Hepatocyte (in vitro differentiated cells): ENCODE measurements at places on chromosomes 1 and 21.

GRCh38 chr1:6911974-6912373 lies 126.7 kb downstream of the CAMTA1 start:
- no peak overlapping the region for H3K4me3 ChIP-seq
- H3K27ac ChIP-seq = no peak overlapping the region
- no peaks in the 10 kb centered on the region for H3K4me1 ChIP-seq

- H3K4me1 ChIP-seq = no peaks in the 10 kb centered on the region
- no peak for DNase-seq
- H3K4me3 ChIP-seq = no peak overlapping the region
Measured at GRCh38 chr1:160375788-160376524, 9.1 kb downstream of the NHLH1 start.

DNA sequence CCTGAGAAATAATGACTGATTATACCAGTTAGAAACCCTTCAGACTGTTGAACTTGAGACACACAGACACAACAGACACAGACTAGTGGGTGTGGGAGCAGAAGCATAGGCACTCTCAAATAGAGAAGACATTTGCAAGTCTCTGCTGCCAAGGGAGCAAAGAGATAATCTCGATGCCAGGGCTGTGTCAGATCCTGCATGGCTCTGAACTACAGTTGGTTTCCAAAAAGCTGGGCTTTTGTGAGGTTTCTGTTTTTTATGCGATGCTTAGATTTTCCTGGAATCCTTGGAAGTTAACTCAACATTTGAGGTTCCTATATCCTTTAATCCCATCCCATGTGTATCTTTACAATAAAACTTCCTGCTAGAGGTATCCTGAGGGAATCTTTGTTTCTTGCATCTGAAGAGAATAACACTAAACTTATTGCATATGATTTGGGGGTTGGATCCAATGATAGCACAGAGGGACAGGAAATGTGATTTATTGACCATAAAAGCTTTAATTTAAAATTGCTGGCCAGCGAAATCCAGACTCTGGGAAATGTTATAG lies 236.4 kb downstream of the SPATA17 start:
- H3K4me3 ChIP-seq = no peak overlapping the region
- DNase-seq = no peak
- no peaks in the 10 kb centered on the region for H3K36me3 ChIP-seq
- no peaks in the 10 kb centered on the region for H3K27me3 ChIP-seq

DNA sequence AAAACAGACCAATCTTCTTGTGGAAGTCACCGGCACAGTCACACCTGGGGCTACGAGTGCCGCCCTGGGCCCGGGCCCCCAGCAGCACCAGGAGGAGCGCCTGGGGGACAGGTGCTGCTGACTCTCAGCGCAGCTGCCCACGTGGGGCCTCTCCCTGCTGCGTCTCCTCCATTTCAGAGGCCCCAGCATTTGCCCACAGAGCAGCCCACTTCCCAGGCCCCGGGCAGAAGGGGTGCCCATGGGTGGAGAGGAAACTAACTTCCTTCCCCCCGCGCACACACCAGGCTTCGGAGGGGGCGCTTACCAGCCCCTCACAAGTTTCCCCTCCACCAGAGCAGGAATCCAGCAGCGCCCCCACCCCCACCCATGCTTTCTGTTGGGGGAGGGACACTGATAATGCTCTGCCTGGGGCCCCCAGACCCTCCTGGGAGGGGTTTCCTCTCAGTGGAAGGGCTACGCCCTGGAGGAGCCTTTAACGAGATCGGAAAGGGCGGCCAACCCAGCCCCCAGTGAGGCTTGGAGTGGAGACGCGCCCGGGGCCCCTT lies 440 bp downstream of the TNFRSF25 start:
- H3K4me1 ChIP-seq = no peaks in the 10 kb centered on the region
- no peak overlapping the region for H3K4me3 ChIP-seq
- H3K36me3 ChIP-seq = no peaks in the 10 kb centered on the region
- no peak for DNase-seq

DNA sequence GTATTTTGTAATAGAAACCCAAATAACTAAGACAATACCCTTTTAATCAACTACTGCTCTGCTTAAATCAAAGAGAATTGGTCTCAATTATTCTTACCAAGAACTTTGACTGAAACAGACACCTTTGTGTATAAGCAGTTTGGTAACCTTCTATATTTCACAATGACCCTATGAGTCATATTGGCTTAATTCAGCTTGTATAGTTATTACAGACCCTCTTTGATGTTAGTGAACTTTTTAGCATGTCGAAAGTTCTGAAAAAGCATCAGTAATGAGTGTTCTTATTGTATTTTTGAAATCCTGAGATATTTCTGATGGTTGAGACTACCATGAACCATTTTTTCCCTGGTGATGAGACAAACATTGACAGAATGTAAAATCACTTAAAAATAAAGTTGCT lies 43.3 kb upstream of the RABGAP1L start:
- no peak overlapping the region for H3K4me3 ChIP-seq
- no peaks in the 10 kb centered on the region for H3K36me3 ChIP-seq
- no peak overlapping the region for H3K27ac ChIP-seq
- H3K27me3 ChIP-seq = no peaks in the 10 kb centered on the region

DNA sequence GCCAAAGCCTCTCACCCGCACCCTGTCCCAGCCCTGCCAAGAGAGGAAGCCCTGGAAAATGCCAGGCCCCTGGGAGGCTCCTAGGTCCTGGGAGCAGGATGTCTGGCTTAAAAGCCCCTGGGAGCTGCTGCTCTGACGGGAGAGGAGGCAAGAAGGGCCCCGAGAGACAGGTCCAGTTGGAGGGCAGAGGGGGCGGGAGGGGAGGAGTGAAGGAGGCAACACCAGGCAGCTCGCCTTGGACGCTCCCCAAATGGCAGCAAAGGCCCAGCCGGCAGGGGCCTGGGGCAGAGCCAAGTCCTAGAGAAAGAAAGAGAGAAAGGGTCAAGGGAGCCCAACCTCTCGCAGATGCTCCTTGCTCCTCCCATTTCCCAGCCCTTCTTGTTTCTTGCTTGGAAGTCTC lies 6.8 kb downstream of the ETV3L start:
- H3K27me3 ChIP-seq = no peaks in the 10 kb centered on the region
- H3K27ac ChIP-seq = no peak overlapping the region
- no peak for DNase-seq
- no peaks in the 10 kb centered on the region for H3K36me3 ChIP-seq
- no peak overlapping the region for H3K4me3 ChIP-seq

GRCh38 chr1:81308191-81308590 lies 492.5 kb upstream of the ADGRL2 start:
- no peaks in the 10 kb centered on the region for H3K27me3 ChIP-seq

DNA sequence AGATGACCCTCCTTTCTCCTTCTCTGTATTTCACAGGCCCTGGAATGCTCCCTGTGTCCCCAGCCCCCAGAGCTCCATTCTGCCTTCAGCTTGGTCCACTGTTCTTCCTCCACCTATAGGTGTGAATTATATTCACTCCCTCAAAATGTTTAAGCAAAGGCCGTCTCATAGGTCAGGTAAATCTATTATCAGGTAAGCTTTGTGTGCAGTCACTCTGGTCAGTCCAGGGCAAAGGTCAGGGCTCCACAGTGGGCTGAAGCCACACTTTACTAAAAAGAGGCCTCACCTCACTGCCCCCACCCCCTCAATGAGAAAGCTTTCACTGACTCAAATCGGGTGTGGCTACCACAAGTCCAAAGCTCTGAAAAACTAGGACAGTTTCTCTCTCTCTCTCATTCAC lies 65.9 kb downstream of the DNTTIP2 start:
- H3K27ac ChIP-seq = no peak overlapping the region
- H3K4me3 ChIP-seq = no peak overlapping the region
- H3K36me3 ChIP-seq = no peaks in the 10 kb centered on the region
- H3K4me1 ChIP-seq = peaks cover 26% of the 10 kb centered on the region

GRCh38 chr1:64039390-64039926 lies 164.0 kb upstream of the UBE2U start:
- peak; percentile 77 for DNase-seq
- H3K27ac ChIP-seq = peak overlapping the region; percentile 87

- H3K4me3 ChIP-seq = no peak overlapping the region
- no peaks in the 10 kb centered on the region for H3K36me3 ChIP-seq
- no peaks in the 10 kb centered on the region for H3K27me3 ChIP-seq
Measured at GRCh38 chr1:243313635-243314536, 58.0 kb downstream of the SDCCAG8 start.

- no peaks in the 10 kb centered on the region for H3K36me3 ChIP-seq
- H3K27me3 ChIP-seq = no peaks in the 10 kb centered on the region
- H3K4me1 ChIP-seq = peaks cover 5% of the 10 kb centered on the region
- no peak for DNase-seq
Measured at GRCh38 chr1:160837558-160838205, 25.0 kb downstream of the CD244 start.

- no peaks in the 10 kb centered on the region for H3K36me3 ChIP-seq
- H3K27me3 ChIP-seq = no peaks in the 10 kb centered on the region
- H3K4me3 ChIP-seq = no peak overlapping the region
- no peak for DNase-seq
- peaks cover 6% of the 10 kb centered on the region for H3K4me1 ChIP-seq
Measured at GRCh38 chr1:245923215-245923614, 583.9 kb downstream of the SMYD3 start.

DNA sequence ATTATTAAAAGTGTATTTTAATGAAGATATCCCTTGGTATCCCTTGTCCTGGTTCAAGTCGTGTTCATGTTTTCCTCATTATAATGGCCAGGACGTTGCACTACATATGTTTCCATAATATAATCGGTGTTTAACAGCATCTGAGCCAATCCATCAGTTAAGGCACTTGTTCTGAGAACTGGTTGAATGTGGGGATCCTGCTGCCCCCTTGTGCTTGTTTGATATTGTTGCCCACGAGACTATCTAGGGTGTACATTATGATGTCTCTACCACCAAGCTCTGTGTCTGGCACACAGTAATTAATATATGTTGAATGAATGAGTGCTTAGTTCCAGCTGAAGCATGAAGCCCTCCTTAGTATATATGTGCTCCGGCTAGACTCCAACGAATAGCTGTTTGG lies 193.0 kb downstream of the CACNA1E start:
- peaks cover 11% of the 10 kb centered on the region for H3K27me3 ChIP-seq
- H3K36me3 ChIP-seq = no peaks in the 10 kb centered on the region
- H3K27ac ChIP-seq = no peak overlapping the region
- peak; percentile 54 for DNase-seq
- no peaks in the 10 kb centered on the region for H3K4me1 ChIP-seq
